Amniotic stem cell (primary cell): ENCODE measurements at places on chromosomes 3 and 15.
A peak's percentile ranks its signal among the peaks of the same experiment; 100 is the strongest.

- no peak for DNase-seq
These were observed 12.3 kb upstream of the DGKG start for GRCh38 chr3:186374376-186374775.

DNA sequence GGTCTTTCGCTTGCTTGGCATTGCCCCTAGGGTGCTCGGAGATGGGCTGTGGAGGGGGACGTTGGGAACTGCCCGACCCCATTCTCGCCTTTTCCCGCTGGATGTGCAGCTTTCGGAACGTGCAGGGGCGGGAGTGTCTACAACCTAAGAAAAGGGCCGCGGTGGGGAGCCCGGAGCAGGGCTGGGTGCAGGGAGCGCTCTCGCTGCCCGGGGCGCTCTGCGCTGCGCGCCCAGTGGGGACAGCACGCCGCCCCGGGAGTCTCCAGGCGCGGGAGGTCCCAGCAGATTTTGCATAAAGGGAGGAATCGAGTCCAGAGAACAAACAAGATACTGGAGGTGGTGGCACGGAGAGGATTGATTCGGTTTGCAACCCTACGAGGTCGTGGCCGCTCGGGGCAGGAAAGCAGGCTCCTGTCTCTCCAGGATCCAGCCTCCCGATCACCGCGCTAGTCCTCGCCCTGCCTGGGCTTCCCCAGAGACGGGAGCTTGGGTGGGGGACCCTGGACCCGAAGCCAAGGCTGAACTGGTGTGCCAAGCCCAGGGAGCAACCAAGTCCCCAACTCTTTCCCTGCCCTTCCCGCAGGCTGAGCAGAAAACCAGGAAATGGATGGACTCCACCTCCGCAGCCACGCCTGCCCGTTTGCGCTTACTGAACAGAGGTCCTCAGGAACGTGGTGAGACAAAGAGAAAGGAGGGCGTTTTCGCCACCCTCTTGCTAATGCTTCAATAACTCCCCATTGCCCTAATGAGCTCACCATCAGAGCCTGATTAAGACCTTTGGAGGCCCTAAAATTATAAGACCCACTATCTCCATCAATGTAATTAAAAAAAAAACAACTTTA lies 59.7 kb downstream of the NOX5 start:
- DNase-seq: peak; percentile 23

DNA sequence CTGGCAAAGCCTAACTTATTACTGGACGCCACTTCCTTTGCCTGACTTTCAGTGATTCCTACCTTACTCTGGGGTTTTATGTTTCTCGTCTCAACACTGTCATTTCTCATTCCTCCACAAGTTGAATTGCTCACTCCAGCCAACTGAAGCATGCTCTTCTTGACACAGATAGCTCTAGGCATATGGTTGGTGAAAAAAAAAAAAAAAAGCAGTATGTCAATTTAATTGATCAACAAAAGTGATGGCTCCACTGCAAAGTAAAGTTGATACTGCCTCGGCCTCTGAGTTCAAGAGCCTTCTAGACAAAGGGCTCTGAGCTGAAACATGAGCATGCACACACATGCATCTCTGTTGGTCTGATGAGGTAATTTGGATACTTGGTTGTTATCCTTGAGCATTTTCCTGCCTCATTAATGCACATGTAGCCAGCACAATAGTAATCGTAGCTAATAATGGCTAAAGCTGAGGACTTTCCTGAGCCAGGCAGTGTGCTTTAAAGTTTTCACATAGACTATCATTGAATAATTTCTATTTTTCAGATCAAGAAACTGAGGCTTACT lies 21.4 kb upstream of the UBE2Q2 start:
- DNase-seq: no peak

GRCh38 chr15:84949043-84949442 lies 32.6 kb upstream of the PDE8A start:
- no peak for DNase-seq

DNA sequence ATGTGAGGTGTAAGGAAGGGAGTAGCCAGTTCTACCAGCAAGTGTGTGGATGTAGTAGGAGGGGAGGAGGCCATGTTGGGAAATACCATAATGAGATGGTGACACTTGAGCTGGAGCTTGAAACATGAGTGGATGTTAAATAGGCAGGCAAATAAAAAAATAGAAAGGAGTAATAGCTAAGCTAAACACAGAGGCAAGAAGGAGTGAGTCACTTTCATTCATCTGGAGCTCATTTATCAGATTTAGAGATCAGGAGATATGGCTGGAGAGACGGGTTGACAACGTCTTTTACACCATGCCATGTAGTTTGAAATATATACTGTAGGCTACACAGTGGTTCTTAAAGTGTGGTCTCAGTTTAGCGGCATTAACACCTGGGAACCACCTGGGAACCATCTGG lies 390.5 kb downstream of the DIPK2A start:
- no peak for DNase-seq

DNA sequence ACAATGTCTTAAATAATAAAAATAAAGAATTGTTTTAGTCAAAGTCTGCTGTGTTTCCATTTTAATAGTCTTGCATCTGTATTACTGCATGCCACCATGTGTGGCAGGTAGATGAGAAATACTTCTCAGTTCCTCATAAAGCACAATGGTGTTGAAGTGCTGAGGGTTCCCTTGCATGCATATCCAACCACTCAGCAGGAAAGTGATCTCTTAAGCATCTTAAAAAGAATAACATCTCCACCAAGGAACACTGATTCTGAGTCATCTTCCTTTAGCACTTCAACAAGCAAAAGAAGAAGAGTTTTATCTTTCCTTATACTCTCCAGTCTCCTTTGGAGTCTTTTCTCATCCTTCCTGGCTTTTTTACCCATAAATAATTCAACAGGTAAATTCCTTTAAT lies 602.0 kb downstream of the TBL1XR1 start:
- peak; percentile 22 for DNase-seq

- no peak for DNase-seq
These were observed 7.2 kb upstream of the PPM1L start for GRCh38 chr3:160748787-160749186.

DNA sequence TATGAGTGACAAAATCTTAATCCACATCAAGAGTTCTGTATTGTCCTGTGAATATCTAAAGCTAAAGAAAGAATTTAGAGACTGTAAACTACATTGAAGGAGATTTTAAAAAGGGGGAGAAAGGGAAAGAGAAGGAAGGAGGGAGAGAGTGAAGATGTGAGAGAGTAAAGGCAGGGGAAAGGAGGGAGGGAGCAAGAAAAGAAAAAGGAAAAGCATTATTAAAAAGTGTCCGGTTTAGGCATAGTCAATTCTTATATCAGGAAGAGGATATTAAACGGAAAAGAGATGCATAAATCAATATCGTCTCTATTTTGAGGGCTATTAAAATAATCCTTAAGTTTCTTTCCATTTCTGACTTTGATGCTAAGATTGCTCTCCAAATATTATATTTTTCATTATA lies 332.1 kb downstream of the ROBO2 start:
- no peak for DNase-seq

DNA sequence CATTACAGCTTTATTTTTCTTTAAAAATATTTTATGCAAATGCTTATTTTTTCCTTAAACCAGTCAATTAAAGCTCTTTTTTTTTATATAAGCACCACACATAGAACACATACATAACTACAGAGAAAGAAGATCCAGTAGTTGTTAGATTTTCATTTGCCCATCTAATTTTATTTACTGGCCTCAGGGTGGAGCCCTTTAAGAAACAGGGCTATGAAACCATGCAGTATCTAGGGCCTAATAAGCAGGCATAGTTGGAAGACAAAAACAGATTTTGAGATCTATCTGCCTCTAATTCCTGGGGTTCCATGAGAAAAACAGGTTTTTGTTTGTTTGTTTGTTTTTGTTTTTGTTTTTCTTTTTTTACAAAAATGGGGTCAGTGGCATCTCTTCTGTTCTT lies 120.6 kb downstream of the BCHE start:
- no peak for DNase-seq

DNA sequence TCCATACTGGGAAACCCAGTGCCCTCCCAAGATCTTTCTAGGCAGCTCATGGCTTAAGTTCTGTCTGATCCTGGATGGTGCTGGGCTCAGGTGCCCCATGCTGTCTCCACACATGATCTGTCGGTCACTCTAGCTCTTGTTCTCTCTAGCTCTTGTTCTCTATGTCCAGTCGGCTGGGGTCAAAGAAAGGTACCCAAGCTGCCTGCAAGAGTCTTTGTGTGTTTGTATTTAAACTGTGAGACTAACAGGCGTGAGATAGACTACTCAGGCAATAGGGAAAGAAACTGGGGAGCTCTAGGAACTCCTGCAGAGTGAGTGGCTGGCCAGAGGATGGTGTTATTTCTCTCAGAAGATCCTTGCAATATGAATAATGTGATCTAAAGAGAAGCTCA lies 40.2 kb downstream of the GPR156 start:
- no peak for DNase-seq

DNA sequence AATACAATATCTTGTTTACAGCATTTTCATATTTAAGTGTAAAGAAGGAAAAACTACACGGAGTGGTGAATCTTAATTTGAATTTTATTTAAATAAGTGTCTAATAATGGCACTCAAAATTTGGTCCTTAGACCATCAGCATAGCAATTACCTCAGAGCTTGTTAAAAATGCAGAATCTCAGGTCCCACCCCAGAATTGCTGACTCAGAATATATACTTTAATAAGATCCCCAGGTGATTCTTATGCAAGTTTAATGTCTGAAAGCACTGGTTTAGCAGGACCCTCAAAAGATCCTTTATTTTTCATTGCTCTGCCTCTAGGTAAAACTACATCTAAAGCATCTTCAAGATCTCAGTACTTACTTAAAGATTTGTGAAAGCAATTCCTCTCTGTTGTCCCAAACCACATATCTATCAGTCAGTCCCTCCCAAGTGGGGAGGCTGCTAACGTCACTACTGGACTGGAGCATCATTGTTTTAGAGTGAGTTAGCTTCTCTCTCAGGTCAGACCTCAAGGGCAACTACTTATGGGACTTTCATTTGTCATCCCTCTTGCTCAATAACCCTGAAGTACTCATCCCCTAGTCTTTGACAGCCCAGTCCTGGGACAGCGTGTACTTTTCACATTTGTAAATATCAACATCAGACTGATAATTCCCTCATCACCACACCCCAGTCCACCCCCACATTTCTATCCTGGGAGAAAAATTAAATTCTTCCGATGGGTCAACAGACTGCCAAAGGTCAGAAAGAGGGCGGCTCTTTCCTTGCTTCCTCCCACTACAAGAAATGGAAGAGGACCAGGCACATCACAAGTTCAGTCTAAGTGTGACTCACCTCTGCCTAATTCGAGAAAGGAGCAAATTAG lies 76.7 kb downstream of the CBLB start:
- no peak for DNase-seq

- DNase-seq: no peak
These were observed 83.2 kb upstream of the ADAMTSL3 start for GRCh38 chr15:83570756-83571155.

DNA sequence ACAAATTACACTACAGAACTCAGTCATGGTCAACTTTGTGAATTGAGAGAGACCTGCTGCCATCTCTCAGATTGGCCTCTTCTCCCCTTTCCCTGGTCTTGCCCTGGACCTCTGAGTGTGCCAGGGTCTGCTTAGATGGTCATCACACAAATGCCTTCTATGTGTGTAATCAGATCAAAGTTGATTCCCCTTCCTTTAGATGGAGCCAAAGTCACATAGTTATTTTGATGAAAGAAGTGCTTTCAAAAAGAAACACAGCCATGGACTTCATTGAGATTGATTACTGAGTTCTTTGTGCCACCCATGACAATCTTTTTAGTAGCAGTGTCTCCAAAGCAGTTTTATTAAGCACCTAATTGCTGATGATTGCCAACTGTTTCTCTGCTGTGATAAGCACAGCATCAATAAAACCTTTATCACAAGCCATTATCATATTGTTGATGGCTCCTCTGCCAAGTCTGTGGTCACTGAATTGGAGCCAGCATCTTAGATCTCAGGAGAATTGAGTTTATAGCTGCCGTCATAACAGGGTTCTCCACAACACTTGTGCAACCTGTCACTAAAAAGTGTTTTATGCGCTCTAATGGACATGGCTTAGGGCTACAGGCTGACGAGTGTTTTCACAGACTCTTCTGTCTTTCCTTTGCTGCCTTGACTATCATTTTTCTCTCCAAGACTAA lies 149.7 kb upstream of the NUDT16 start:
- DNase-seq: no peak

DNA sequence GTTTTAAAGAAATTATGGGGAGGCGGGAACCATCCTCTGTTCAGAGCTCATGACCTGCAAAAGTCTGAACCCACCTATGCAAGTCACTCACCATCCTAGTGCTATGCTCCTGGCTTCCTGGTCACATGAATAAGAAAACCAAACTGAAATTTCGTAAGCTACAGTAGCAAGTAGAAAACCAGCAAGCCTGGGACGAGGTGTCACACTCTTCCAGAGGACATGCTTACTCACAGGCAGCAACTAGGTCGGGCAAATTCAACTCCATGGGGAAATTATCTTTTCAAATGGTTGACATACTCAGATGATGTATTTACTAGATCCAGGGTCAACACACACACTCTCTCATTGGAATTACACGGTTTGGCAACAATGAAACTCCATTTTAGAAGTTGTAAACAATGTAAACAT lies 31.3 kb downstream of the LDHAL6B start:
- no peak for DNase-seq

DNA sequence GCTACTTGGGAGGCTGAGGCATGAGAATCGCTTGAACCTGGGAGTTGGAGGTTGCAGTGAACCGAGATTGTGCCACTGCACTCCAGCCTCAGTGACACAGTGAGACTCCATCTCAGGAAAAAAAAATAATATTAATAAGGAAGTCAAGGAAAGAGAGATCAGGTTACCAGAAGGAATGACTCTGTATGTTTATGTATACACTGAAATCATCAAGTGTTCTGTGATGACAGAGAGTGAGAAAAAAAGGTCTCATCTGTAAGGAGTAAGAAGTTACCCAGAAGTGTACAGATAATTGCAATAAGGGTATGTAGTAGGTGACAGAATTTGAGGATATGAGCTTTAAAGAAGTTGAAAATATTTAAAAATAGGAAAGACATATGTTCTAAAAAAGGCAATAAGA lies 4.3 kb upstream of the CCDC50 start:
- no peak for DNase-seq

GRCh38 chr3:126765187-126766069 lies 61.4 kb downstream of the CHCHD6 start:
- DNase-seq: no peak

DNA sequence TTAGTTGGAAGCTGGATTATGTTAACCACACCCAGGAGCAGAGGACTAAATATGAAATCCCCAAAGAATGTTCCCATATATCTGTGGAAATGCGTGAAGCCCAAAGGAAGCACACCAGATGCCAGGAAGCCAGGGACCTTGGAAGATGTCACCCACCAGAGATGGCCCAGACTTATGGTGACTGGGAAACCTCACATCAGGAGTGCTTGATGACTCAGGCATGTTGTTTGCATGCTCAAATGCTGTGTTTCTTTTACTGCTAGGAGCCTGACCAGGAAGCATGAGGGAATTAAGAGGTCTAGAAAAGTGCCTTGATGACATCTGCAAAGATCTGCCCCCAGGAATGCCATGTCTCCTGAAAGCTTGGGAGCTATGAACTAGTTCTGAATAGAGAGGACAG lies 109.0 kb upstream of the SLC2A2 start:
- DNase-seq: no peak

- no peak for DNase-seq
These were observed 73.5 kb upstream of the XCR1 start for GRCh38 chr3:46100812-46101211.

GRCh38 chr3:30631243-30631904 lies 25.0 kb downstream of the TGFBR2 start:
- no peak for DNase-seq
